Tibial artery (tissue), 4 donors: ENCODE measurements at places on chromosomes 13 and 19.
A peak's percentile ranks its signal among the peaks of the same experiment; 100 is the strongest.

GRCh38 chr13:42720113-42720857 is 61.1 kb upstream of the FAM216B start:
- DNase-seq: no peak

DNA sequence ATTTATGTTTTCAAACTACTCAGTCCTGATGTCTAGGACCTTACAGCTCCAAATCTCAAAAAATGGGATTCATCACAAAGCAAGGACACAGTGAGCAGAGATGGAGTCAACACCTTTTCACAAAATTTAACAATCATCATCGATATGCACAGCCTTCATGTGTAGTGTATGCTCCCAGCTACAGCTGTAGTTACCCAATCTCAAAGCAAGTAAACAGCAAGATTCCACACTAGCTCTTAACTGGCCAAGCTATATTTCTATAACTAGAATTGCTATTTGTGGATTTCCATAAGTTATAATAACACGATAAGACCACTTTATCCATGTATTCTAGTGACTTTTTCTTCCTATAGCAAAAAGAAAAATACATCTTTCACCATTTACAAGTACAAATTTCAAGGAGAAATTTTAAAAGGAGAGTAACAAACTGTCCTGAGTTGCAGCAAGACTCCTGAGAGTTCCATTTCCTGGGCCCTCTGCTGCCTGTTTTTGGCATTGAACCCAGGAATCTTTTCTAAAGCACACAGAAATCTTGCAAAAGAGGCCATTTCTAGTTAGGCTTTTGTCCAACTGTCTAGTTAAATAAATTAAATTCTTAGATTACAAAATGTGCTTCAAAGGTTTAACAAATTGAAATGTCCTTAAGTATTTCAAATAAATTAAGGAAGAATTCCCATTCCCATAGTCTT is 460.6 kb downstream of the FGF14 start:
- DNase-seq: no peak

GRCh38 chr19:30063650-30064347 is 121.8 kb downstream of the URI1 start:
- no peak for DNase-seq

GRCh38 chr13:26424181-26424580 is 133.3 kb upstream of the WASF3 start:
- DNase-seq: no peak

DNA sequence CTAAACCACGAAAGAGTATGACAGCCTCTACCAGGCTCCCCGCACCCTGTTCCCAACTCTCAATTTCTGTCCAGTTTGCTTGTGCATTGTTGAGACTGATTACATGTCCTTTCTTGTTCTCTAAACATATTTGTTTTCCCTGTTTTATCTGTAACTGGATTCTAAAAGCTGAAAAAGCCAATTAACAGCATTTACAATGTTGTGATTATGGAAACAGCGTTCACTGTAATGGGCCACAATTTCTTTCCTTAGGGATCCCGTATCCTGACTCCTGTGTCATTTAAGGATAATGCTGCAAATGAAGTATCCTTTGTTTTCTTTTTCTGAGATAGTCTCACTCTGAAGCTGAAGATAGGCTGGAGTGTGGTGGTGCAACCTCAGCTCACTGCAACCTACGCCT is 20.5 kb downstream of the EBPL start:
- DNase-seq: no peak

DNA sequence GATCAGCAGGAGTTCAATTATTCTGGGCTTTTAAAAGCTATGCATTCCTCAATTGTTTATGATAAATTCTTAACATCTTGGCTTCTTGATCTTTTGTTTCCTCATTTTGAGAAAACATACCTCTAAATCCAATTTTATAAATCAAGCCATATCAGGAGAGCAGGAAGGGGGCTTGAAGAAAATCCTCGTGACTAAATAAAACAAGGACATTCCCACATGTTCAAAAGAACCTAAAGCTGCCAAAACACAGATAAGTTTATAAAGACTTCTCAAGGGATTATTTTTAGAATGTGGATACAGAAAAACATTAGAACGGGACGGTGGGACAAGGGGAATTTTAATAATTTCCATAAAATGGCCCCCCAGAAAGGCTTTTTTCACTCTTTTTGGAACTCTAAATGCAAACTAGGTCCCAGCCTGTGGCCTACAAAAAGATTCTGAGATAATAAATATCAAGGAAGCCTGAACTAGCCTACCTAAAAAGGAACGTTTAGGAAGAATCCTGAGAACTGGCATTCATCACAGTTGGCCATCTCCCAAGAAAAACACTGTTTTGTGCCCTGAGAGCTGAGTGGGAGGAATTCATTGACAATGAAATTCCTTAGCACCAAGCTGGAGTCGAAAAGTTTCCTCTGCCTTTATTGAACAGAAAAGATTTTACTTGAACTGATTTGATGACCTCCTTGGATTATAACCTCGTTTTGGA is 30.1 kb downstream of the ZAR1L start:
- no peak for DNase-seq

GRCh38 chr19:5172859-5173630 is 167.6 kb downstream of the PTPRS start:
- DNase-seq: peak; percentile 58

GRCh38 chr13:24224232-24224680 is 63.7 kb downstream of the SPATA13 start:
- no peak for DNase-seq

DNA sequence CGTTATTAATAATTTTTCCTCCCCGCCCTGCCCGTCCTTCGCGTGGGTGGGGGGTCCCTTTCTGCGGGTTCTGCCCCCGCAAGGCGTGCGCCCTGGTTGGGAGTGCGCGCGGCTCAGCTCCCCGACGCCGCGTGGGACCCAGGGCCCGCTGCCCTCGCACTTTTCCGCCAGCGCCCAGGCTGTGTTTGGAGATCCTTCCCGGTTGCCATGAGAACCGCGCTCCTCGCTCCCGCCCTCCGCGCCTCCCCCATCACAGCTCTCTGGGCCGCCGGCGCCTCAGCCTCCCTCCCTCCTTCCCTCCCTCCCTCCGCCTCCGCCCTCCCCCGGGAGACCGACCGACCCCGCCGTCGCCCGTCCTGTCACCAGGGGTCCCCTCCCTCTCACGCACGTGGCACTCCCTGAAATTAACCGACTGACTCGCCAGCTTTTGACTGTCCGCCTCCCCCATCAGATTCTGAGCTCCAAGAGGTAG is 2.4 kb upstream of the SSBP4 start:
- DNase-seq: peak; percentile 96

- DNase-seq: no peak
Observed at GRCh38 chr13:38180126-38180525, 169.5 kb upstream of the UFM1 start.

DNA sequence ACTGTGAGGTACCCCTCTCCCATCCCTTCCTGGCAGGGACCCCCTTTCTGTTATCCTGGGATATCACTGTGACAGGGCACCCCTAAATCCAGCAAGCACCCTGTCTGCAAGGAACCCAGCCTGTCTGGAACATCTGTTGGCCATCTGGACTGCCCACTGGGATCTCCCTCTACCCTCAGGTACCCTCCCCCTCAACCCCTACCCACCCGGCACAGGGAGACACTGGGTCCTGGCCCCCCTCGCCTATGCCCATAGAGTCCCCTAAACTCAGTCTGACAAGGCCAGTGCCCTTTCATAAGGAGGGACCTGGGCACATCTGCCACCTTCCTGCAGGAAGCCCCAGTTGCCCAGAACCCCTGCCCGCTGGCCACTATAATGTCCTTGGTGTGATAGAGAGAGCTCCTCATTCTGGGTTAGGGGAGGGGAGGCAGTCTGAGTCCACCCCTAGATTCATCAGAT is 2.8 kb upstream of the SLC27A5 start:
- DNase-seq: no peak

- DNase-seq: no peak
Observed at GRCh38 chr13:20728579-20729311, 25.2 kb downstream of the IL17D start.

DNA sequence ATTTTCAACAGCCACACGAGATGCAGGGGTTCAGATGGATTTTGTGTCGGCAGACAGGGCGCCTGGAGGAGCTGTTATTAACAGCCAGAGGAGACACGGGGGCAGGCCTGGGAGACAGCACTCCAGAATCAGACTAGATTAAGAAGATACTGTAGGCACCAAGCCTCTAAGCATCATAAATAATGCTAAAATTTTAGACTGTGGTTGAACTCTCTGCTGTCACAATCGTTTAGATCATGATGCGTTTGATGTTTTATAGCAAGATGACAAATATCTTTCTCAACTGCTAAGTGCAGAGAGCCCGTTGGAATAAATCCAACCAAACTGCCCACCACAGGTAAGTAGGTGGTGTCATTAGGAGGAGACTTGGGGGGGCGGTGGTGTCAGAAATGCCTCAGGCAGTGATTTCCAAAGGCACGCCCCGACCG is 63.9 kb downstream of the CEBPG start:
- DNase-seq: no peak

DNA sequence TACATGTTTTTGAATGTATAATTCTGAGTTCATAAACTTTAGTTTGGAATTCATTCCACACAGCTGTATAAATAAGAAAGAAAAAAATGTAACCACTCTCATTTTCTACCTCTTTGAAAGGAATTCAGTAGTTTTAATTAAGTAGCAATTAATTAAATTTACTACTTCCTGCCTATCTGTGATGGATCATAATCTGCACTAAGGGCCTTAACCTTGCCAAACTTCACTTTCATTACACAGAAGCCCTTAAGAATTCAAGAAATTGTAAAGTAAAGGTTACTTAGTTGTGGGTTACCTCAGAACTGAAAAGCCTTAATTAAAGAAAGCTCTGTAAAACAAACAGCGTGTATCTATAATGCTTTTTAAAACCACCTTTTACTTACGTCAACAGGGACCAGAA is 111.9 kb upstream of the FBXL3 start:
- DNase-seq: no peak

GRCh38 chr13:105821337-105821736 is 714.1 kb downstream of the EFNB2 start:
- DNase-seq: no peak

DNA sequence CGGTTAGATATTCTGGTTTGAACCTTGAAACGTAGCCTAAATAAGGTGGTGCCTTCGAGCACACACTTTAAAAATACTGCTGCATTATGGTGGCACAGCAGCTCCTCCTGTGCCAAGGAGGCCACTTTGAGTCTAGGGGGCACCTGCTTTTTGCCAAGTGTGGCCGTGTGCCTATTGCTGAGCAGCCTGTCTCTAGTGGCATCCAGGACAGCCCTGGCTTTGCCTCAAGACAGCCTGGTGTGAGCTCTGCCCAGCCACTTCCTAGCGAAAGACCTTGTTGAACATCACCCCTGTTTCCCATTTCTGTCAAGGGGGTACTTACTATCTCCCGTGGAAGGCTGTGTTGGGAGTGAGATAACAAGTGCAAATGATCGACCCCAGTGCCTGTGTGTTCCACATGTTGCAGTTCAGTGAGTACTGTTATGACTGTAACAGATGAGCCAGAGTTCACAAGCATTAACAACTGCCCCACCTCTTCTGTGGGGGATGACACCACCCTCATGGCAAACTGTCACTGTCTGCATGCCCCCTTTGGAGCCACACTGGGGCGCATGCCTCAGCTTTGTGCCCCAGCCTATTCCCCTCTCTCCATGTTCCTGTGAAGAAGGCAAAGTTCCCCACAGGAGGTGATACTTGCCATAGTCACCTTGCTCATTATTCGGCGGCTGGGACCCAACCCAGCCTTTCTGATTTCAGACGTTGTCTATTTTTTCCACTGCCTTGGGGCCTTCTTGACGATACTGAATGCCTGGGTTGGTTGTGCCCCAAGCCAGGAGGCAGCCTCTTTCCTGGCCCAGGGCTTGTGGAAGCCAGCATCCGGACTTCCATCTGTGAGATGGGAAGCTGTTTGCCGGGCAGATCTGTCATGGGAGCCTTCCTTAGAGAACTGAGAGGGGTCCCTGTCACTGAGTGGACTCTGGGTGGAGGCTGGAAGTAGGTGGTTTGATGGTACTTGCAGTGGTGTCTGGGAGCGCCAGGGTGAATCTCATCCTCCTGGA is 5.4 kb downstream of the GATAD2A start:
- no peak for DNase-seq

DNA sequence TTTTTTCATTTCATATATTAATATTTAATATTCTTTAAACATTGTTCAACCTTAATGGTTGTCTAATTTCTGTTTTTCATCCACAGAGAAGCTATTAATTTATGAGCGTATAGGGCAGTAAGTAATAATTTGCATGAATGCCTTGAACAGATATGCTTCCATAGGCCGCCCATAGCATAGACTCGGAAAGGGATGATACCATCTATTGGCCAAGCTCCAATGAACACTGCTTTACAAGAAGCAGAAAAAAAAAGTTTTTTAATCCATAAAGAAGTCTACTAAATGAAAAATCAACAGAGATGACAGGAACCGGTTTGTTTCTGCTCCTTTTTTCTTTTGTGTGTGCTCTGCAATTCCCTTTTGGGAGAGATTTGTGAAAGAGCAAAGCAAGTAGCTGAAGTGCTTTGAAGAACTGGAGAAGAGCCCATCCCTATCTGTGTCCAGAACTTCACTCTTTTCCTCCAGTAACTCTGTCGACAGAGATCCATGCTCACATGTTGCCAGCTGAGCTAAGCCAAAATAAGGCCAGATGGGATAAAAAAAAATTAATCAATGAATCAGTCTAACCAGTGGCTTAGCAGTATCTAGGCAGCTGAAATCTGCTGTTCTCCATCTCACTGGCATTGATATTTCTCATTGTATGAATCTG is 215.9 kb upstream of the SOX21 start:
- DNase-seq: no peak

DNA sequence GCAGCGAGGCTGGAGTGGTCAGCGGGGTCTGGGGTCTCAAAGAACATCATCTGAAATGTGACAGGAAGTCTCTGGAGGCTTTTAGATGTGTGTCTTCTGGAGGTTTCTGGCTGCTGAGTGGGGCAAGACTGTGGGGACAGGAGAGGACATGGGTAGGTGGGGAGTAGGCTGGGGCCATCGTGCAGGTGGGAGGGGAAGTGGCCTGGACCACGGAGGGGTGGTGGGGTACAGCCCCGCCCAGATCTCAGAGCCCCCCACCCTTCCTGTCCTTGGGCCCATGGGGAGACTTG is 6.2 kb downstream of the AP1M1 start:
- DNase-seq: peak; percentile 51

- no peak for DNase-seq
Observed at GRCh38 chr19:48170817-48171347, 402 bp downstream of the ZSWIM9 start.

GRCh38 chr13:114099918-114100445 is 32.4 kb downstream of the RASA3 start:
- peak; percentile 67 for DNase-seq

GRCh38 chr19:1513499-1514294 is 878 bp upstream of the ADAMTSL5 start:
- DNase-seq: no peak

DNA sequence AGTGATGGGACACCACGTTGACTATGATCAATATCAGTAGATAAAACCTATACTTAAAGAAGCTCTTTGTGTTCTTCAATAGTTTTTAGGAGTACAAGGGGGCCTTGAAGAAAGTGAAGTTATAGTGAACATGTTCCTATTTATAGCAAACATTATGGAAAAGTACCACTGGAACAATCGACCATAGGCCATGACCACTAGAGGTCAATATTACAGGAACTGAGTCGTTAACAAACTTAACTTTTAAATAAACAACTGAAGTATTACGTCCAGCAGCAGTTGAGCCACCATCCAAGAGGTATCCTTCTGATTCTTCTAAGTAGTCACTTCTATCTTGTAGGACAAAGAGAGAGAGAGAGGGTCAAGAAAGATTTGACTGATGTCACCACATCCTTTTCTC is 391.0 kb upstream of the SLITRK5 start:
- DNase-seq: no peak
